ENCODE measurements at places on chromosomes 5 and 9.

DNA sequence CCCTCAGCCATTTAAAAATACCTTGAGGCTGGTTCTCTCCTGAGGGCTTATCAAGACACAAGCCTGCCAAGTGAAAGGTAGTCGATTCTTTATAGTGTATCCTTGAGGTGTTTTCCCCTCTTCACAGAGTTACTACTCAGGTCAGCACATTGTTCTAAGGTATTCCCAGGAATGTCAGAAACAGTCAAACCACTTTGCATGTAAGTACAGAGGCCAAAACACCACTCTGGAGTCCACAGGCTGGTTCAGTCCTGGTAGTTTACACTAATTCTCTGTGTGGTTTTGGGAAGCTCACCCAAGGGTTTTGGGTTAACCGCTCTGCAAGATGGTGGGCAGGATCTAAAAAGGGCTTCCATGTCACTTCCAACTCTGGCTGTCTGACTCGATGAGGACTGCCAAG lies 162.3 kb upstream of the PPP2R2B start:
- no peak for DNase-seq

DNA sequence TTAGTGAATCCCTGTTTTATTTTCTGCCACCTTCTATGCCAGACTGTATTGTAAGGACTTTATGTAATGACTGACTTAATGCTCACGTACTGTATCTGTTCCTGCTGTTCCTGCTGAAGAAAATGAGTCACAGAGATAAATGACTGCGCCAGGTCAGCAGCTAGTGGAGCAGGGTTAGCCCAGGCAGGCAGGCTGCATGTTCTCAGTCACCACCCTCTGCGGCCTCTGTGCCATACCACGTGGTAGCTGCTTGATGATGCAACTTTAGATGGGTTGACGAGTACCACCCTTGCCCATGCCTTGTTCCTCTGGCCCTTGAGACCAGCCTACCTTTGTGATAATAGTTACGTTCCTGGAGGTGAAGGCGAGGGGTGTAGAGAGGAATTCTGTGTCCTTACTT lies 161.9 kb downstream of the TRIO start:
- DNase-seq: no peak

GRCh38 chr9:75889977-75890471 lies 449 bp upstream of the PCSK5 start:
- DNase-seq: no peak

DNA sequence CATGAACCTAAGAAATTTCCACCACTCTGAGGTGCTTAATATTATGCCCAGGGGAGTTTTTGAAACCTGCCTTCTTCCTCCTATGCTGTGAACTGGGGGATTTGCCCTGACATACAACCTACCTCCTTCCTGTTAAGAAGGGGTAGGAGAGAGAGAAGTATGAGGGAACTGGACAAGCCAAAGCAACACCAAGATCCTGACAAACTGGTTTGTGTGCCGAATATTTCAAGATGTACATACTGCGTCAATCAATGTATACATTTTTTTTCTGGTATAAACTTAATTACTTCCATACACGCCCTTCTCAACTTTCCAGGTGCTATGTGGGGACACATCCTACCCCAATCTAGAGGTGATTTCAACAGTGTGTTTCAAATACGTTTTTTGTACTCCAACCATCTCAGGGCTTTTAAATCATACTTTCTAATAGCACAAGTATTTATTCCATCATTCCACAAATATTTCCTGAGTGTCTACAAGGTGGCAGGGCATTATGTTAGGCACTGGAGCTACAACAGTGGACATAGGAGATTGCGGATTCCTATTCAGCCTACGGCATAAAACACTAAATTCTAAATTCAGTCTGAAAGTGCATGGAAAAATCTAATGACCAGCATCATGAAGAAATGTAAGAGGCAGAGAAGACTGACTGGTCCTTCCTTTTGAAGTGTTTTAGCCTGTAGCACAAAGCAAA lies 70.1 kb upstream of the IFNK start:
- DNase-seq: no peak

- no peak for DNase-seq
Observed at GRCh38 chr5:21063146-21063545, 1075.1 kb upstream of the CDH18 start.

GRCh38 chr5:113330533-113331208 lies 104.1 kb downstream of the TSSK1B start:
- DNase-seq: no peak

DNA sequence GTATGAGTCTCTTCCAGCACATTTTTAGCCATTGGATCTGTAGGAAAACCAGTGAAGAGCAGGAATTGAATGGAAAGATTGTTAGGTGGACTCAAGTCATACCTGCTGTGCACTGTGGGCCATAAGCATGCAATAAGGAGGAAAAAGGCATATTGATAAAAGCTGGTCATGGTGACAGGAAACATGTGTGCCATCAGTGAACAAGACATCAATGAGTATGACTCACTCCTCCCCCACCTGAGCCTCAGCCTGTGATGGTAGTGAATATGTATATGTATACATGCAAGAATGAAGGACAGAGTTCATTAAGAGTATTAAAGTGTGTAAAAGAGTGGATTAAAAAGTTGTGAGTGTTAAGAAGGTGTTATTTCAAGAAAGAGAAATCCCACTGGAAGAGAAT lies 164.5 kb downstream of the TMEM38B start:
- DNase-seq: no peak

DNA sequence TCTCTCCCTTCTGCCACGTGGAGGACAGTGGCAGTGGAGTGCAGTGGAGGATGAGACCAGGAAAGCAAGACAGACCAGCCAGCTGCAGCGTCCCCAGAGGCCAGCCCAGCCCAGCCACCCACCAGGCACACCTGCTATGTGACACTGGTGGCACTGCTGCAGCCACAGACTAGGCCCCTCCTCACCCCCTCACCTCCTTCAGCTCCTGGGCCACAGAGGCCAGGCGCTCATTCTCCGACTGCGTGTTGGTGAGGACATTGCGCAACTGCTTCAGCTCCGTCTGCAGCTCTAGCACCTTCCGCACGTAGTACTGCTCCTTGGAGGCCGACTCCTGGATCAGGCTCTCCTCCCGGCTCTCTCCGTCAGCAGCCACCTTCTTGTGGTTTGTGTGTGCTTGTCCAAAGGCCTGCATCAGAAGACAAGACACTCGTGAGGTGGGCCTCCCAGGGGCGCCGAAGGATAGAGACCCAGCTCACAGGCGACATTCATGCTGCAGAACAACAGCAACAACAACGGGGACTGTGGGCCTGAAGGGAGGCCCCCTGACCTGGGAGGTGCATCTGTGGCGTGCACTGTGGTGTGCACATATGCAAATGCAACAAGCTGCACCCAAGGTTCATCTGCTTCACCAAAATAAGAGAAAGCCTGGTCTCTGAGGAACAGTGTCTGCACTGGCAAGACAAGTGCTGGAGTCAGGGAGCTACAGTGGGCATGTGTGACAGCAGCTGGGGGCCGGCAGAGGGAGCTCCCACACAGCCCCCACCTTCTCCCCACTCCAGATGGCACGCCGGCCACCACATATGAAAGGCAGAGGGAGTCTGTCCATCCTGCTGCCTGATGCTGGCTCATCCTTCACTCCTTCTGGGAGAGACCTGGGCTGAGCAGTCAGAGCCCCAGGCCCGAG lies 35.5 kb downstream of the BICD2 start:
- DNase-seq: no peak

GRCh38 chr5:127353796-127354195 lies 63.2 kb downstream of the MEGF10 start:
- DNase-seq: no peak

DNA sequence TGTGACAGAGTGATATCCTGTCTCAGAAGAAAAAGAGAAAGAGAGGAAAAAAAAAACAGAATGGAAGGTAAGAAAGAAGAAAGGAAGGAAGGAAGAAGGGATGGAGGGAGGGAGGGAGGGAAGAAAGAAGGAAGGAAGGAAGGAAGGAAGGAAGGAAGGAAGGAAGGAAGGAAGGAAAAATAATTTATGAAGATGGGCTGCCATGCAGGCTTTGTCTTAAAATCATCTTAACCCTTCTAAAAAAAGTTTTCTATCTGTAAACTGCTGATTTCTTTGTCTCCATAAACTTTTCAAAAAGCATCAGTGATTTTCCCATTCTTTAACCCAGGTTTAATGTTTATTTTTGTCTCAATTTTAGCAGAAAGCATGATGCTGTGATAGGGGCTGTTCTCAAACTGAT lies 1154.1 kb upstream of the CDH6 start:
- no peak for DNase-seq

GRCh38 chr9:107087222-107087621 lies 195.9 kb upstream of the RAD23B start:
- DNase-seq: no peak

- DNase-seq: no peak
Observed at GRCh38 chr5:173771121-173771724, 116.9 kb upstream of the CPEB4 start.

- no peak for DNase-seq
Observed at GRCh38 chr5:61177070-61177469, 14.8 kb upstream of the SMIM15 start.

GRCh38 chr5:111070272-111071134 lies 1.0 kb upstream of the TSLP start:
- no peak for DNase-seq

Data from cortex of kidney (tissue), 1 donor.